ENCODE measurements at places on chromosomes 16 and 17. TPM values are rescaled to one million over a fixed set of nuclear protein-coding genes. Genes with fewer than 3 reads are reported as not detected.

The FLCN gene
- 25.5 TPM for total RNA-seq

The KRT28 gene
- total RNA-seq, result not detected

The PRSS27 gene
- 0.05 TPM for total RNA-seq

The IRX3 gene
- total RNA-seq, result 16.8 TPM

The C16orf54 gene
- total RNA-seq, result not detected

The KRTAP2-3 gene
- not detected for total RNA-seq
